ENCODE measurements at places on chromosomes 2 and 18.

DNA sequence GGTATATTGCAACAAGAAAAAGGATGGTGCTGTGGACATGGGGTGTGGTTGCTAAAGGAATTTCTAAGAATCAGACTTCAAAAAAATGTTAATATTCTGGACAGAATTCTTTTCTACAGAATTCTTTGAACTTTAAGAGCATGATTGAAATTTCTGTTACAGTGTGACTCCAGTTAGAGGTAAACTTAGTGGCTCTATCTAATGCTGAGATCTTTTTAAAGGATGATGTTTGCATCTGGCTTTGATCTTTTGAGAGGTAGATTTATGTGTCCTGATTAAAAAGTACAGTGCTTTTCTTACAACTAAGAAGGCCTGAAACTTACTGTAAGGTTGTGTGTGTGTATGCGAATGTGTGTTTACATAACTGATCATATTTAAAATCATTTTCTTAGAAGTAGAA, 25.4 kb downstream of the NCK2 start:
- DNase-seq = peak; percentile 82

GRCh38 chr2:161353543-161353942, 45.3 kb downstream of the PSMD14 start:
- no peak for DNase-seq

DNA sequence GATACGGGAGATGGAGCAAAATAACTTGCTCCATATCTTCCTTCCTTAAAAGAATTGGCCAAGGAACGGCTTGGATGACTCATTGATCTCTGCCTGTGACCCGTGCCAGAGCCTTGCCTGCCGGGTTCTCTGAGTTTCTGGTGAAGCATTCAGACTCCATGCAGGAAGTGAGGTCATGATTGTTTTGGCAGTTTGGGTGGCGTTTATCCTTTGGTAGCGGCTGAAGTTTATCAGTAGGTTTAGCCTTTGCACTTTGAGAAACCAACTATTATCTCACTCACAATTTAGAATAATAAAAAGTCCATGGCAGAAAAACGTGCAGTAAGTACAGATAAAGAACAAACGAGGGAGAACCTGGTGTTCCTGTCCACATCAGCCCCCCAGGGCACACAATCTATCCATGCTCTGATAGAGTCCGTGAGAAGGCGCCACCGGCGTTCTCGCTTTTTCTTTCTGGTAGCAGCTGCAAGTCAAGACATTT, 15.0 kb upstream of the CTAGE1 start:
- no peak for DNase-seq

GRCh38 chr2:20448977-20449306, 2.1 kb downstream of the RHOB start:
- no peak for DNase-seq

DNA sequence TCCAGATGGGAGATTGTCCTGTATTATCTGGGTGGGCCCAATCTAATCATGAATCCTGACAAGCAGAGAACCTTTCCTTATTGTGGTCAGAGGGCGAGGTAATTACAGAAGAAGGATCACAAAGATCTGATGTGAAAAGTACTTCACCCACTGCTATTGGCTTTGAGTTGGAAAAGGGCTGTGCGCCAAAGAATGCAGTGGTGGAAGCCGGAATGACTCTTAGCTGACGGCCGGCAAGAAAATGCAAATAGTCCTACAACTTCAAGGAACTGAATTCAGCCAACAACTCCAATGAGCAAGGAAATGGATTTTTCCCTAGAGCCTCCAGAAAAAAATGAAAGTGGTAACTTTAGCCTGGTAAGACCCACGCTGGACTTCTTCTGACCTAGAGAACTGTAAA, 67.3 kb downstream of the CTNNA2 start:
- no peak for DNase-seq

- no peak for DNase-seq
These were observed 110.4 kb downstream of the EIPR1 start for GRCh38 chr2:3266925-3267867.

DNA sequence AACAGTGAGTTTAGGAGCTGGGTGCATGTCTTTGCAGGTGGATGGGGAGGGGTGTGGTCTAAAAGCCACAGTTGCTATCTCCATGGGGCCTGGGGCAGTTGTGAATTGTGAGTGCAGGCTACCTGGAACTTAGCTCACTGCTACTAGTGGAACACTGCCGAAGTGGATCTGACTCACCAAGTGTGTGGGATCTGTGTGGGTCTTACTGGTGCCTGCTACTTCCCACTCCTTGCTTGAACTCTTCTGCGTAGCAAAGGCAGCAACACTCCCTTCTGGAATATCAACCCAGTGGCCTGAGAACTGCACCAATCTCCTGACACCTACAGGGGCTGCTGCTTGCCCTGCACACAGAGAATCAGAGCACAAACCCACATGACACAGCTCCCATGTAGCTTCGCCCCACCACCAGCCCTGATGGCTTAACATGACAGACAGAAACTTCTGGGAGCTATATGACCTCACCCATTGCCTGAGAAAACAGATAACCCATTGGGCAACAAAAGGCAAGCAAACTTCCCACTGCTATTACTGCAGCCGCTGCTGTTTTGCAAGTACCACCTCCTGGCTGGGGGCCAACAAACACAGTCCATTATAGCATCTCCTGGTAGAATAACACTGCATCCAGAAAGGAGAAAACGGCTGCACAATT, 455.1 kb upstream of the DDX18 start:
- DNase-seq = no peak

- no peak for DNase-seq
These were observed 929 bp upstream of the CREG2 start for GRCh38 chr2:101388232-101388631.

- DNase-seq = no peak
These were observed 206.3 kb upstream of the GYPC start for GRCh38 chr2:126449677-126450076.

DNA sequence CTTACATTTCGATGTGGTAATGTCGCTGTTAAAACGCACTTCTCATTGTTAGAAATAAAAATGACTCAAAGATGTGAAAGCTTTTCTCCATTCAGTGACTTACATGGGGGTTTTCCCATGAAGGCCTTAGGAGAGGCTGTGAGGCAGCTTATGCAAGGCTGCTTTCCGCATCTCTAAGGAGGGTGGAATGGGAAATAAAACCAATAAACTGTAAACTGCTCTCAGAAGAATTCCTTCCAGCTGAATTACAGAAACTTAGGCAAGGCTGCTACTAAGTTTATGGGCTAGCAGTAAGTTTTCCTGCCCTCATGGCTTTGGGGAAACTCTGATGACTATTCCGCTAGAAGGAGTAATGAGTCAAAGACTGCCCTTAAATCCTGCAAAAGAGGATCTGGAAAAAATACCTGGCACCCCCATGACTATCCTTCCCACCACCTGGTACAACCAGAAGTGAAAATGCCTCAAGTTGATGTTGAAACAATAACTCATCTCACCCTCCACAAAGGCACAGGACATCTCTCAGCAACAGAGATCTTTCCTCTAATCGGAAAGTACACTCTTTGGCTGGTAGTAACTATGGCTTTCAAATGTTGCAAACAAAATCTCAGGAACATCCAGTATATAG, 97.7 kb upstream of the SMAD7 start:
- DNase-seq = no peak

GRCh38 chr2:59033661-59034060, 792.5 kb upstream of the FANCL start:
- no peak for DNase-seq

GRCh38 chr2:13495051-13495450, 778.3 kb downstream of the TRIB2 start:
- no peak for DNase-seq
